Activated T-cell treated with anti-CD3 and anti-CD28 coated beads, Interleukin-2, amount 50 U/mL, for 48 hours (primary cell): ENCODE measurements at places on chromosomes 1 and 21.
A peak's percentile ranks its signal among the peaks of the same experiment; 100 is the strongest.

- no peak for DNase-seq
These were observed 1317.7 kb downstream of the MRPL39 start for GRCh38 chr21:24289539-24289938.

DNA sequence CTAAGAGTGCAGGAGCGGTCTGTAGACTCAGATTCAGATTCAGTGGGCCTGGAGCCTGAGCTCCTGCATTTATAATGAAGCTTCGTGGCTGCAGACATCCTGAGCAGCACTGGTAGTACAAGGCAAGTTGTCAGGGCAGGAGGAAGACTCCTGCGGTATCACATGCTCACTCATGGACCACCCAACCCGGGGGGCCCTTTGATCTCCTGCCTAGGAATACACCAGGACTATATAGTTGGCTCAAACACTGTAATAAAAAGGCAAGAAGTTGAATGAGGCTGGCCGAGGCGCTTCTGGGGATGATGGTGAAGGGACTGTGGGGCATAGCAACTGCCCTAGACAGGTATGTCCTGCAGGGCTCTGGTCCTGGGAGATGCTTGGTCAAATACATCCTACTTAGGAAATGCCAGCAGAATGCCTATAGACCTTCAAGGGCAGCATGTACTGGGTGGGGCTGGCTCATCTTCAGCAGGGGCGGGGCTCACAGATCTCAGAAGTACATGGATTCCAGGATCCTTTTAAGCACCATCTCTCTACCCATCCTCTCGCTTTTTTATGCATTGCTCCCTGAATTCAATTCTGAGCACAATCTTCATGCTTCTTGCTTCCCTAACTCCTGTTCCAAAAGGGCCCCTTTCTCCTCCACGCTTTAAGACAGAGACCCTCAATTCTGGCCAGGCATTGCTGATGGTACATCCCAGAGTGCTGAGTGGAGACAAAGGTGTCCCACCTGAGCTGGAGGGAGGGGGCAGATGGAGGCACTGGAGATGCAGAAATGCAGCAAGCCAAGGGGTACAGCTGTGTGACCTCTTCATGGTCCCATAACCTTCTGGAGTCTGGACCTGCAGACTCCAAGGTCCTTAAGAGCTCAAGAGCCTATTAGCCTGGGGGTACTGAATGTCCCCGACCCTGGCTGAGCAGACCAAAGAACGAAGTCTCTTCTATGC, 2.1 kb upstream of the RAP1GAP start:
- peak; percentile 18 for DNase-seq

GRCh38 chr1:76939050-76939816, 72.0 kb downstream of the ST6GALNAC5 start:
- no peak for DNase-seq

DNA sequence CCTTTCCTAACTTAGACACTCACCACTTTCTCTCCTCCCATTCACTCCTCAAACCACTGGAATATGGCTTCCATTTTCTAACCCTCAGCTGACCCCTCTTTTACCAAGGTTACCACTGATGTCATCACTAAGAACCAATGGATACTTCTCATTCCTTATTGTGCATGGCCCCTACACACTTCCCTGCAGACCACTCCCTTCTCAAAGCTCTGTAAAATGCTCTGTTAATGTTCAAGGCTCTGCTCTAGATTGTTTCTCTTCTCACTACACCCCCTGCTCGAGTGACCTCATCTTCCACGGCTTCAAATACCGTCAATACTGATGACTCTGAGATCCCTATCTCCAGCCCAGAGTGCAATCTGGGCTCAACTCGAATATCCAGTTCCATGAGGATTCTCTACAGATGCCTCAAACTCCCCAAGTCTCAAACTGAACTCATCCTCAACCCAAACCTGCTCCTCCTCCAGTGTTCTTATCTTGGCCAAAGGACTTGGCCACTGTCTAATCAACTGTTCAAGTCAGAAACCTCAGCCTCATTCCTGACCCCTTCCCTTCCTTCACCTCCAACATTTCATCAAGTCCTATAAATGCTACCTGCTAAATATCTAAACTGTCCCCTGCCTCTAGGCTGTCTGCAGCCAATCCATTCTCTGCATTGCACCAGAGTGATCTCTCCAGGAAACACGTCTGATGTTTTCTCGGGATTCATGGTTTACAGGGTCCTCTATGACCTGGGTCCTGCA, 41.3 kb upstream of the BMP8B start:
- DNase-seq, result no peak

GRCh38 chr1:211908453-211908852, 77.9 kb upstream of the LPGAT1 start:
- DNase-seq, result no peak

DNA sequence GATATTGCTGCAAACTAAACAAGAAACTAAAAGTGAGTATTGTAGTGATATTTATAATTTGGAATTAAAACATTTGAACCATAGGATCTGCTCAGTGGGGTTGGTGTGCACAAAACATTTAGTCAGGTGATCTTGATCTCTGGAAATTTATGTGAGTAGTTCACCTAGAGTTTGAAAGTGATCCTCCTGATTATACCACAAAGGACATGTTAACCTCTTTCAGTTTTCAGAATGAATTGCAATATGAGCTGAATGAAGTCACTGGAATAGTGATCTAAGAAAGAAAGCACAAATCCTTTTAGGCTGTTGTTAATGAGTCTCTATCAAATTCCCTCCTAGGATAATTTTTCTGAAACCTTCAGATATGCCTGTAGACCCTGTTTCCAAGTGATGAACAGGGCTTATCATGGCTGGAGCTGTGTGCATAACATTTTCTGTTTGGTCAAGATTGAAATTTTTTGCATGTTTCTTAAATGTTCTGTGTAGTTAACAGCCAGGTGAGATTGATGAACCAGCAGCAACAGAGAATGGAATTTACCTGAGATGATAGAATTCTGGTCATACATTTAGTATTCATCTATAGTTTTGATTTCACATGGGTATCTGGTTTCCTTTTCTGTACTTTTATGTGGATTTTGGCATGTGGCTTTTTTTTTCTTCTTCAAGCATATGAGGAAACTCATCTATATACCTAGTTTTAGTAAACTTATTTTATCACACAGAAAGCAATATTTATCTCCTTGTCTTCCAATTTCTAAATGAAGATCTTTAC, 25.5 kb downstream of the CDC14A start:
- DNase-seq, result no peak

- DNase-seq, result no peak
These were observed 17.7 kb downstream of the OSBPL9 start for GRCh38 chr1:51634618-51635017.

GRCh38 chr1:215044151-215044550, 38.4 kb upstream of the KCNK2 start:
- DNase-seq, result no peak

- no peak for DNase-seq
These were observed 26.8 kb downstream of the TMPRSS2 start for GRCh38 chr21:41481191-41481590.

GRCh38 chr1:21761052-21761451, 21.9 kb downstream of the USP48 start:
- no peak for DNase-seq

DNA sequence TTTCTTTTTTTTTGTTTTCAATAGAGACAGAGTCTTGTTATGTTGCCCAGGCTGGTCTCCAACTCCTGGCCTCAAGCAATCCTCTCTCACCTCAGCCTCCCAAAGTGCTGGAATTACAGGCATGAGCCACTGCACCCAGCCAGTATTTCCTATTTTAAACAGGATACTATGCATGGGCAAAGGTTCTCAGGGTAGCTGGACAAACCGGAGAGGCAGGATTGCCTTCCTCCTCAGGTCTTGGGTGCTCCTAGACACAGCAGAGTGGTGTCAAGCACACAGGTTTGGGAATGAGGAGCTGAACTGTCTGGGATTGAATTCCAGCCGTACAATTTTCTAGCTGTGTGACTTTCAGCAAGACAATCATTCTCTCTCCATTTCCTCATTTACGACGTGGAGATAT, 22.9 kb upstream of the HNRNPU start:
- no peak for DNase-seq

DNA sequence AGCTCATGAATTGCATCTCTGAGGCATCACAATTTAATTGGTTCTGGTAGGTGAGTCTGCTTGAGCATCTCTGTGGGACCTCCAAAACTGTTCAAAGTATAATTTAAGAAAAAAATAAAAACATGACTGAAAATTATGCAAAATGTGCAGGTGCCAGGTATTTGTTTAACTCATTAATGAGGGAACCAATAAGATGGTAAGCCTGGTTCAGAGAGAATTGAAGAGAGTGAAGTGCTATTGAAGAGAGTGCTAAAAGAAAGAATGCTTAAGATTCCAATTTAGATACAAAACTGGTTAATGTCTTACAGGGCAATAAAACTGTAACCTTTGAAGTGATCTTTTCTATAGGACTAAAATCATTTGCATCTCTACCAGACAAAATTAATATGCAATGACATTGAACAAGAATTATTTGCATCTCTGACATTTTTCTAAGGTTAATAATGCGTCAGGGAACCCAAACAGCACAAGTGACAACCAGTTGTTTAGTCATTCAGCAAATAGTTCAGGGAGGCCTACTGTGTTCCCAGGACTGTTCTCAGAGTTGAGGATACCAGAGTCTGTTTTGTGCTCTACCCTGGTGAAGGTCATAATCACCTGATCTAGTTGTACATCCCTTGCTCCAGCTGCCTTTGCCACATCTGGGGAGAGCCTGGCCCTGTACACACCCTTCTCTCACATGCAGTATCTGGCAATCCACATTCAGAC, 183.5 kb downstream of the PATJ start:
- DNase-seq, result no peak

GRCh38 chr1:207040181-207040533, 7.6 kb upstream of the C1orf116 start:
- DNase-seq, result no peak

DNA sequence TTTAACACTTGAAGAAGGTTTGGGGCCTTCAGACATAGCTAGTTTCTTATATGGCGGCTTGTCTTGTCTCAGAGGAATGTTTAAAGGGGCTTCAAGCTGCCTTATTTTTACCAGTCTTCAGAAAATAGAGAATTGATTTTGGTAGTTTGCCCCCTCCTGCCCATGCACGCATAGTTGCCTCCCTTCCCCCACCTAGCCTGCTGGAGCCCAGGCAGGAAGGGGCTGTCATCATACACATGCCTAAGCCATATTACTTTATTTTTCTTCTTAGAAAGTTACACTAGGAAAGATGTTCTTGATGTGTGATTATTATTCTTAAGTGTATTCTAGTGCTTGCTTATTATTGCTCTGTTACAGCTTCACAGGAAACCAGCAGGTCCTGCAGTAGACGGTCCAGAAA, 18.3 kb downstream of the PBX1 start:
- no peak for DNase-seq

GRCh38 chr1:65209005-65209885, 61.2 kb downstream of the AK4 start:
- no peak for DNase-seq

GRCh38 chr1:220170836-220171526, 77.0 kb downstream of the IARS2 start:
- no peak for DNase-seq

DNA sequence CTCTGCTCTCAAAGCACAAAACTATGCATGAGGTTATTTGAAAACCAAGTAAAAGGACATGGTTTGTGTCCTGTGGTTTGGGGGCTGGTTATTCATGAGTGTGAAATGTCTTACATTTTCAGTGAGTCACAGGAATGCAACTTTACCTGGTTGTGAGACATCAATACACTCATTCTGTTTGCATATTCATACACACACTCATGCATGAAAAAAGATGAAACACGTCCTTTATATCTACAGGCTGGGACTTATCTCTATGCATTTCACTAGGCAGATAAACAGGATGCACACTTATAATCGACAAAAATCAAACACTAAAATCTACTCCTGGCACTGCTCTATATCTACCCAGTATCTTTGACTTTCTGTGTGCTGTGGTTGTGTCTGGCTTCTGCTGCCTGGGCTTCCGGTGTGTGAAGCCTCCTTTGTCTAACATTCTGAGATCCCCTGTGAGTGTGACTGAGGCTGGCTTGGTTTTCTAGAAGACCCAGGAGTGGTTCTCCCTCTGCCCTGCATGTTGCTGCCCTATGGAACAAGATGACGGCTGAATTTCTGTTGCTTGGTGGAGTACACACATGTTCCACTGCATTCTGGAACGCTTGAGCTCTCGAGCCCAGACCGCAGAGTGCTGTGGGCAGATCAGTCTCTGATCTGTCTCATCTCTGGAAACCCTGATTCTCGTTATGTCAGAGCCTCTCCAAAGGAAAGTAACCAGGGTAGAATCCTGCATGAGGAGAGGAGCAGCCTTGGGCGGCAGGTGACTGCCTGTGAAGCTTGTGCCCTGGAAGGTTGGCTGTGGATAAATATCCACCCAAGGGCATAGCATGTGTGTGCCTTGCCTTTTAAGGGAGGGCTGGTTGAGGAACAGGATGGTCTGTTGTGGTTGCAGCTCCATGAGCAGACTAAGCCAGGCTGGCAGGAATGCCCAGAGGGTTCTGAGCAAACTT, 19.7 kb upstream of the FASLG start:
- DNase-seq, result peak; percentile 86

GRCh38 chr1:59309795-59310548, 13.1 kb downstream of the FGGY start:
- DNase-seq, result no peak

GRCh38 chr1:199221371-199222150, 582.7 kb downstream of the PTPRC start:
- DNase-seq, result no peak

GRCh38 chr1:24340770-24341169, 21.6 kb downstream of the GRHL3 start:
- no peak for DNase-seq

DNA sequence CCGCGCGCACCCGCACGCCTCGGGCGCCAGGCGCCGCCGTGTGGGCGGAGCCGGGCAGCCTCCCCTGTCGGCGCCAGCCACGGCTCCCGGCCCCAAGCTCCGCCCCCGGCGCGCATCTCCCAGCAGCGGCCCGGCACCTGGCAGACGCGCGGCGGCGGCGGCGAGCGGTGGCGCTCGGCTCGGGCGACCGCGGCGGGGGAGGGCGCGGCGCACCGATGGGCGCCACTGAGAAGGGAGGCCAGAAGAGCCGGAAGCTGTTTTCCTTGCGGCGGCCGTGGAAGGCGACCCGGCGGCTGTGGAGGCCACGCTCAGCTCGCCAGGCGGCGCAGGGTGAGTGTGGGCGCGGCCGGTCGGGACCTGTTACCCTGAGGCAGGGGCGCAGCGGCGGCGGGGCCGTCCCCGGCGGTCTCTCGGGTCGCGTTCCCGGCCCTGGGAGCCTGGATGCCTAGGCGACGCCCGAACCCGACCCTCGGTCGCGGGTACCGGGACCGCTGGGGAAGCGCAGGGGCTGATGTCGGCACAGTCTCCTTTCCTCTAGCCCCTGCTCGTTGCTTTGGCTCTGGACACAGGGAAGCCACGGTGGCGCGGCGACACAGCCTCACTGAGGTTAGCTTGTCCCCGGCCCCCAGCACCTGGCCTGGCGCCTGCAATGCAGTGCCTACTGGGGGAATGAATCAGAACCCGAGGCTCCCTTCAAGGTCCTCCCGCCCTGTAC, 54.9 kb upstream of the DNAJC6 start:
- peak; percentile 91 for DNase-seq

DNA sequence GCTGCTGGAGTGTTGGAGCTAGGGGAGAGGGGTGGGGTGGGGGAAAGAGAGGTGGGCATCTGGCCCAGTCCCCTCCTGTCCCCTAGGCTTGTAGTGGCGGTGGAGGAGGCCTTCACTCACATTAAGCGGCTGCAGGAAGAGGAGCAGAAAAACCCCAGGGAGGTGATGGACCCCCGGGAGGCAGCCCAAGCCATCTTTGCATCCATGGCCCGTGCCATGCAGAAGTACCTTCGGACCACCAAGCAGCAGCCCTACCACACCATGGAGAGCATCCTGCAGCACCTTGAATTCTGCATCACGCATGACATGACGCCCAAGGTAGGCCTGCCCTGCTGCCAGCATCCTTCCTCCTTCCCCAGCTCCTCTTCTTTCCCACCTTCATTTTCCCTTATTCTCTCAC, 23.6 kb downstream of the VANGL2 start:
- DNase-seq, result no peak

GRCh38 chr1:2231532-2232254, 3.6 kb downstream of the SKI start:
- DNase-seq, result peak; percentile 86
